D341Med (cell line): ENCODE measurements at places on chromosomes 13 and 19.
A peak's percentile ranks its signal among the peaks of the same experiment; 100 is the strongest.

- DNase-seq, result no peak
Measured at GRCh38 chr13:25806264-25806974, 245.4 kb downstream of the SHISA2 start.

- DNase-seq, result no peak
Measured at GRCh38 chr19:46931202-46931601, 70.4 kb downstream of the ARHGAP35 start.

DNA sequence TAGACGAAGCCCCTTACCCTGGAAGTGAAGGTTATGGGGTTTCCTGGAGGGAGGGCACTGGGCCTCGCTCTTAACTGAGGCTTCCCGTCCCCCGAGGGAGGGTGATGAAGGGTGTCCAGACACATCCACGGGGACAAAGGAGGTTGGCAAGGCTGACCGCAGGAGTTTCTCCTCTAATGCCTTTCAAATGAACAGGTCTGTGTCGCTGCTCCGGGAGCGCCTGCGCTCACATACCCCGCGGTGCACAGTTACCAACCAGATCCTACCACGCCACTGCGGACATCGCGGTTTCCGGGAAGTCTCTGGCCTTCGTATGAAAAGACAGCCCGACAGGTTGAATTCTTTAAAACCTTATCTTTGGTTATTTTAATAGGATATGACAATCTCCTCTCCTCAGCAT lies 41.3 kb downstream of the IRS2 start:
- DNase-seq, result no peak

- no peak for DNase-seq
Measured at GRCh38 chr13:41541142-41541938, 84.0 kb downstream of the RGCC start.

DNA sequence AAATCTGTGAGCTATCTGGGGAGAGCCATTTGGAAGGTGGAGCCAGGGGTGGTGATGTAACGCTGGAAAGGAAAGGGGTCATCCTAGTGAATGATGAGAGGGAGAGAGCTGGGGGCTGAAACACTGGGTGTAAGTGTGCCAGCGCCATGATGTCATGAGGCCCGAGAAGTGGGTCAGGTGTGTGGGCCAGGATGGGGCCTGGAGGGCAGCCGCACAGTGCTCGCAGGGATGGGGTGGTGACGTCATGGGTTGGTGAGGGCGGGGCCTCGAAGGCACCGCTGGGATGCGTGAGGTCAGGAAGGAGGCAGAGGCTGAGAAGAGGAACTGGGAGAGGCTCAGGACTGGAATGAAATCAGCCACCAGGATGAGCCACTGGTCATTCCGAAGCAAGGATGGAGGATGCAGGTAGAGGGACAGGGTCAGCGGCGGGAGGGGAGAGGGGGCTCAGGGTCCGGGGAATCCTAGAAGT lies 4.4 kb downstream of the CCDC61 start:
- no peak for DNase-seq

- DNase-seq, result no peak
Measured at GRCh38 chr19:47109541-47110375, 3.8 kb downstream of the ZC3H4 start.

GRCh38 chr13:109646423-109646822 lies 140.0 kb downstream of the IRS2 start:
- DNase-seq, result no peak

DNA sequence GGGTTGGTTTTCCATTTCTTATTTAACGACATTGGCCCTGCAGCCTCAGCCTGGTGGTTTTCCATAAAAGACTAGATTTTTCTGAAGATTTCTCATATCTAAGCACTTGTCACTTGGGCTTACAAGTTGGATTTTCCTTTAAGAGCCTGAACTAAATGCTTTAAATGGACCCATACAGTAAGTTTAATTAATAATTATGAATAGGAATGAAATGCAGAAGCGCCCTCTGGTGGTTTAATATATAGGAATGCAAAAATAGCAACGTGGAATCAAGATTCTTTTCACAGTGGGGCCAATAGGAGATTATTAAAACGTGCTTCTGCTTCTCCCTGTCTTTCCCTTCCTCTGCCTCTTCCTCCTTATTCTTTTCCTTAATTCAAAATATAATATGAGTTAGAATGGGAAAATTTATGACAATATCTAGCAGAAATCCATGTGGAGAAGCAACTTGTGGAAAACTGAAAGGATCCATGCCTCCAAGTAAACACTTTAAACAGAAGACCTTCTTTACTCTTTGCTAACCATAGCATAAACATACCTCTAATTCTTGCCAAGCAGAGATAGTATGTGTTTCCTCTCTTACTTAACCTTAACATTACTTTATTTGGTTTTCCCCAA lies 324.0 kb downstream of the GPC5 start:
- DNase-seq, result peak; percentile 31

- peak; percentile 61 for DNase-seq
Measured at GRCh38 chr19:14112809-14113385, 4.7 kb downstream of the PRKACA start.

GRCh38 chr19:49106648-49107135 lies 7.5 kb upstream of the LIN7B start:
- peak; percentile 73 for DNase-seq

GRCh38 chr13:70255406-70255991 lies 147.2 kb upstream of the KLHL1 start:
- peak; percentile 6 for DNase-seq
